ENCODE measurements at places on chromosomes 7 and 10. TPM values are rescaled to one million over a fixed set of nuclear protein-coding genes. Genes with fewer than 3 reads are reported as not detected.

DNA sequence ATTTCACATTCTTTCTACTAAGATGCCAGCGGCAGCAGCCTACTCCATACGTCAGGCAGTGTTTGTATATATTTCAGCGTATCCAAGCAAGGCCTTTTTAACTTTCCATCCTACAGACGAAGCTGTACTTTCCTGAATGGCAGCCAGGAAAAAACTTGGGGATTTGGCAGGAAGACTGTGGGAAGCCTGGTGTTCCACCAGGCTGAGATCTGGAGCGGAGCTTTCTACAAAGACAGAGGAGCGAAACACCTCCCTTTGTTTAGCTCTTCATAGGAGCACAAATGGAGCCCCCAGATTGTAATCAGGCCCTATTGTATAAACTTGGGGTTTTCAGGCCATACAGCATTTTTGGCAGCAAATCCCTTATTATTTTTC is 143.8 kb downstream of the TES start:
- H3K27me3 ChIP-seq, result no peaks in the 10 kb centered on the region
- H3K4me3 ChIP-seq, result no peak overlapping the region
- peak overlapping the region; percentile 90 for H3K27ac ChIP-seq
- peak; percentile 50 for DNase-seq
- peaks cover 15% of the 10 kb centered on the region for H3K4me1 ChIP-seq

ZNF655 gene
- 47.7 TPM for polyA plus RNA-seq

- no peak overlapping the region for H3K4me3 ChIP-seq
- DNase-seq, result no peak
- no peaks in the 10 kb centered on the region for H3K27me3 ChIP-seq
Observed at GRCh38 chr10:95241533-95241932, 47.5 kb downstream of the ACSM6 start.

UTF1 gene
- polyA plus RNA-seq, result not detected

DNA sequence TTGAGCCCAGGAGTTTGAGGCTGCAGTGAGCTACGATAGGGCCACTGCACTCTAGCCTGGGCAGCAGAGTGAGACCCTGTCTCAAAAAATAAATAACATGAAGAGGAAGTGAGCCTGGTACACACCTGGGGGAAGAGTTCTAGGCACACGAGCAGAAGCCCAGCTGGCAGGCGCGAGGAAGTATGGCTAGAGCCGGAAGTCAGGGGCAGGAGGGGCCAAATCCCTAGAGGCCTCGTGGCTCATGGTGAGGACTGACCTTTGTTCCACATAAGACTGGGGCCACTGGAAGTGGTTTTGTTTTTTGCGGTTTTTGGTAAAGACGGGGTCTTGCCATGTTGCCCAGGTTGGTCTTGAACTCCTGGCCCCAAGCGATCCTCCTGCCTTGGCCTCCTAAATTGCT is 117.6 kb downstream of the HIP1 start:
- DNase-seq, result no peak
- no peaks in the 10 kb centered on the region for H3K4me1 ChIP-seq
- H3K27ac ChIP-seq, result no peak overlapping the region
- H3K4me3 ChIP-seq, result no peak overlapping the region
- H3K36me3 ChIP-seq, result no peaks in the 10 kb centered on the region

SFTPA1 gene
- polyA plus RNA-seq, result 0.59 TPM

RASA4B gene
- polyA plus RNA-seq, result 14.4 TPM

DNA sequence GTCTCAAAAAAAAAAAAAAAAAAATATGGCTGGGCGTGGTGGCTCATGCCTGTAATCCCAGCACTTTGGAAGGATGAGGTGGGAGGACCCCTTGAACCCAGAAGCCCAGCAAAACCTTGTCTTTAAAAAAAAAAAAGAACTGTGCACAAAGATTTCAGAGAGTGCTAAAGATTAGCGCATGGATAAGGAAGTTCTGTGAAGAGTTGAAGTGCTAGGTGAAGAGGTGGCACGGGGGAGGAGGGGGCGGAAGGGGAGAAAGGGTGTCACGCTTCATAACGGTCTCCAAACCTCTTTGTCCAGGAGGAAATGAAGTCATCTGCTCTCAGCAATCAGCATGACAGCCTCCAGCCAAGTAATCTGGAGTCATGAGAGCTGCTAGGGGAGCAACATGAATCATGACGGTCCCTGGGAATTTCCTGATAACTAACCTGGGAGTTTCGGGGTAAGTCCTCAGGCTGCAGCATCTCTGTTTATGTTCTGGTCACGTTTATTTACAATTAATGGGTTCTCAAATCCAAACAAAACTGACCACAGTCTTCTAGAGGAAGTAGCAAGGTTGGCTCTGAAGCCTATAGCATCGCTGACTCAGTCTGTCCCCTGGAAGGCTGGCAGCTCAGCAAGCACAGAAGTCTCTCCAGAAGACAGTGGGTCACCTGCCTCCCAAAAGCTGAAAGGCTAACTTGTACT is 1.9 kb upstream of the PLAU start:
- peak; percentile 77 for DNase-seq
- H3K27ac ChIP-seq, result no peak overlapping the region
- H3K36me3 ChIP-seq, result no peaks in the 10 kb centered on the region
- no peak overlapping the region for H3K4me3 ChIP-seq
- H3K27me3 ChIP-seq, result no peaks in the 10 kb centered on the region

DNA sequence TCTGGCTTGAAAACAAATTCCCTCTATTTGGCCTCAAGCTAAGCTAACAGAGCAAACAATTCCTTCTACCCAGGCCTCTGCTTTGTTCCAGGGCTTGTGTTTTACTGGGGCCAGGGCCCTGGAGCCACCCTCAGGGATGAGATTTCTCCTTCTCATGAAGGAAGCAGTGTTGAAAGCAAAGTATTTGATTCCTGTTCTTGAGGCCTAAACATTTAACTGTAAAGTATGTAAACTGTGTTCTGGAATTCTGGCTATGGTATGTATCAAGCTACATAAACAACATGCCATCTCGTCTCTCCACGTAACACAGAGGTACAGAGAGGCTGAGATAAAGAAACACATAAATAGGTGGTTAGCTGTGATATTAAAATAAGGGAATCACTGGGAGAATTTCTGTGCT is 81.8 kb downstream of the HERPUD2 start:
- no peak overlapping the region for H3K4me3 ChIP-seq
- no peak overlapping the region for H3K27ac ChIP-seq
- DNase-seq, result no peak
- no peaks in the 10 kb centered on the region for H3K4me1 ChIP-seq
- peaks cover 1% of the 10 kb centered on the region for H3K36me3 ChIP-seq
- no peaks in the 10 kb centered on the region for H3K27me3 ChIP-seq

GRCh38 chr7:123994449-123994848 is 38.4 kb downstream of the TMEM229A start:
- H3K27ac ChIP-seq, result no peak overlapping the region
- no peak overlapping the region for H3K4me3 ChIP-seq
- no peaks in the 10 kb centered on the region for H3K36me3 ChIP-seq
- no peaks in the 10 kb centered on the region for H3K27me3 ChIP-seq
- DNase-seq, result no peak
- H3K4me1 ChIP-seq, result no peaks in the 10 kb centered on the region

GRCh38 chr7:157978766-157979165 is 608.9 kb downstream of the PTPRN2 start:
- H3K27ac ChIP-seq, result no peak overlapping the region
- H3K27me3 ChIP-seq, result no peaks in the 10 kb centered on the region
- H3K36me3 ChIP-seq, result no peaks in the 10 kb centered on the region
- no peak for DNase-seq
- no peak overlapping the region for H3K4me3 ChIP-seq

CAV2 gene
- polyA plus RNA-seq, result 89.8 TPM

GRCh38 chr10:48904861-48905260 is 34.8 kb downstream of the LRRC18 start:
- no peak for DNase-seq
- no peaks in the 10 kb centered on the region for H3K36me3 ChIP-seq
- H3K4me3 ChIP-seq, result no peak overlapping the region

- H3K27me3 ChIP-seq, result no peaks in the 10 kb centered on the region
- no peak for DNase-seq
- no peaks in the 10 kb centered on the region for H3K4me1 ChIP-seq
- H3K27ac ChIP-seq, result no peak overlapping the region
- no peaks in the 10 kb centered on the region for H3K36me3 ChIP-seq
Observed at GRCh38 chr10:99921948-99922347, 87.8 kb downstream of the DNMBP start.

DNA sequence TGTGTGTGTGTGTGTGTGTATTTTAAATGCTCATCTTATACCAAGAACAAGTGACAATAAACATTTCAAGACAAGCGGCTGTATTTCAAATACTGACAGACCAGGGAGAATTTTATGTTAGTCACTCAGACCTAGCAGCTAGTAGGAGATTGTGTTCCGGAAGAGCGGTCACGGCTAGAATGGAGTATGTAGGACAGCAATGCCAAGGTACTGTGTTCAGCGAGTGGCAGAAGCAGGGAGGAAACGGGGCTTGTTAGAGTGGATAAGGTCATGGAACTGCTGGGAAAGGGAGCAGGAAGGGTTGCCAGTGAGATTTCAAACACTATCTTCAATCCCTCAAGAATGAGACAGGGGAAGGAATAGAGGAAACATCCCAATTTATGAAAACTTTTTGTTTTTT is 260.5 kb upstream of the PITRM1 start:
- peaks cover 2% of the 10 kb centered on the region for H3K4me1 ChIP-seq
- H3K4me3 ChIP-seq, result no peak overlapping the region
- no peak overlapping the region for H3K27ac ChIP-seq

- H3K36me3 ChIP-seq, result no peaks in the 10 kb centered on the region
- no peak overlapping the region for H3K4me3 ChIP-seq
- no peak overlapping the region for H3K27ac ChIP-seq
- H3K27me3 ChIP-seq, result no peaks in the 10 kb centered on the region
- no peak for DNase-seq
Observed at GRCh38 chr10:131418681-131419080, 107.2 kb upstream of the TCERG1L start.

MRC1 gene
- polyA plus RNA-seq, result 4.0 TPM

APBB1IP gene
- 0.82 TPM for polyA plus RNA-seq

ZNF239 gene
- 3.3 TPM for polyA plus RNA-seq

THSD7A gene
- 0.03 TPM for polyA plus RNA-seq

- no peak for DNase-seq
- H3K4me3 ChIP-seq, result no peak overlapping the region
- H3K27me3 ChIP-seq, result no peaks in the 10 kb centered on the region
Observed at GRCh38 chr7:135206941-135207391, 4.4 kb downstream of the WDR91 start.

AKR1C3 gene
- polyA plus RNA-seq, result 153 TPM

HOXA4 gene
- polyA plus RNA-seq, result 10.1 TPM

DNA sequence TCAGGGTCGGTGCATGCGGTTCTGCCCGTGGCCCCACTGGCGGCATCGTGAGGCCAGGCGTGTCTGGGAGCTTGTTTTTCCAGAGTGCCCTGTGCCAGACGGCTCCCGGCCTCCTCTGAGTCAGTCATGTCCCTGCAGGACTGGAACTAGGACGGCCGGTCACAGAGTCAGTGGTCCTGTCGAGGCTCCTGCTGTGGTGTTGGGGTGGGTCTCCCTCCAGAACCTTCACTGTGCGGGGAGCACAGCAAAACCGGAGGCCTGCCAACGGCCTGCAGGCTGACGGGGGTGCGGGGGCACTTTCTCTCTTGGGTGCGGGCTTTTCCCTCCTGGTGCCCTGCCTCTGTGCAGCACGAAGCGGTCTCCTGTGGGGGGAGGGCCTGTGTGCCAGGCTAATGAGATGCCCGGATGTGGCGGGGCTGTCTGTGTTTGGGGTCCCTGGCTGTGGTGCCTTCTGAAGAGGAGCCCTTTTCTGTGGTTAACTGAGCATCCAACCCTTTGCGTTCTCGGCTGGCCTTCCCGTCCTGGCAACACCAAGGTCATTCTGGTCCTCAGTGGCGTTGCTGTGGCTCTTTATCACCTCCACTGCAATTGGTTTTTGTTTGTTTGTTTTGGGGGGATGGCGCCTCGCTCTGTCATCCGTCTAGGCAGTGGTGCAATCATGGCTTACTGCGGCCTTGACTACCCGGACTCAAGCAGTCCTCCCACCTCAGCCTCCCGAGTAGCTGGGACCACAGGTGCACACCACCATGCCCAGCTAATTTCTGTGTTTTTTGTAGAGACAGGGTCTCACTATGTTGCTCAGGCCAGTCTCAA is 8.0 kb downstream of the GET4 start:
- DNase-seq, result peak; percentile 58
- H3K4me3 ChIP-seq, result no peak overlapping the region
- H3K27me3 ChIP-seq, result no peaks in the 10 kb centered on the region
- H3K36me3 ChIP-seq, result no peaks in the 10 kb centered on the region
- no peaks in the 10 kb centered on the region for H3K4me1 ChIP-seq

SYCE1 gene
- polyA plus RNA-seq, result not detected

DNA sequence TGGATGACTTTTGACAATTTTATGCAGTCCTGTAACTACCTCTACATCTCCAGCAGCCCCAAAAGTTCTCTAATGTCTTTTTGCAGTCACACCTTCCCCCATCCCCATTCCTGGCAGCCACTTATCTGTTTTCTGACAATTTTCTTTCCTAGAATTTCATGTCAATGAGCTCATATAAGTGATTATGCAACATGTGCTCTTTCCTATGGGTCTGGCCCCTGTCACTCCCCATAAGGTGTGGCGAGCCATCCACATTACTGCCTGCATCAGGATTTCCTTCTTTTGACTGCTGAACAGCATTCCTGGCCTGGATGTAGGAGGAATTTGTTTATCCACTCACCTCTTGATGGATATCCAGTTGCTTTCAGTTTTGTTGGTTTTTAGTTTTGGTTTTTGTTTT is 146.7 kb upstream of the MGMT start:
- no peaks in the 10 kb centered on the region for H3K4me1 ChIP-seq
- no peak overlapping the region for H3K27ac ChIP-seq
- no peaks in the 10 kb centered on the region for H3K36me3 ChIP-seq
- no peak for DNase-seq

- H3K4me3 ChIP-seq, result no peak overlapping the region
- no peak overlapping the region for H3K27ac ChIP-seq
- no peaks in the 10 kb centered on the region for H3K27me3 ChIP-seq
- no peaks in the 10 kb centered on the region for H3K4me1 ChIP-seq
Observed at GRCh38 chr10:114802177-114802576, 19.4 kb upstream of the FHIP2A start.

HYAL4 gene
- not detected for polyA plus RNA-seq

DNA sequence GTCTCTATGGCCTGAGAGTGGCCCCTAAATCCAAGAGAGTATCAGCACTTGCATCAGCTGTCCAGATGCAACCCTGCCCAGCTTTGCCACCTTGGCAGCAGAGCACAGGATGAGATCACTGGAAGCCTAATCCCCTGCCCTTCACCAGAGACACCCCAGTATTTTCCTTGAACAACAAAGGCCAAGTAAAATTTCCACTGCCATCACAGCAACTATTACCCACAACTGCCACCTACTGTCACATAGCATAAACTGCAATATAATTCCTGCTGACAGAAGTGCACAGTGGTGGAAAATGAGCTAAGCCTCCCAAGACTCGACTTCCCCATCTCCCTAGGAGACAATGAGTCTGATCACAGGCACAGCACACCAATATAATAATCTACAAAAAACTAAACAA is 462.8 kb upstream of the ZWINT start:
- no peaks in the 10 kb centered on the region for H3K4me1 ChIP-seq
- H3K27me3 ChIP-seq, result no peaks in the 10 kb centered on the region
- no peaks in the 10 kb centered on the region for H3K36me3 ChIP-seq
- no peak overlapping the region for H3K27ac ChIP-seq
- DNase-seq, result no peak
- H3K4me3 ChIP-seq, result no peak overlapping the region
